ENCODE measurements at places on chromosomes 7 and 10. TPM values are rescaled to one million over a fixed set of nuclear protein-coding genes. Genes with fewer than 3 reads are reported as not detected.
A peak's percentile ranks its signal among the peaks of the same experiment; 100 is the strongest.

- peak overlapping the region; percentile 24 for H3K27ac ChIP-seq
- no peaks in the 10 kb centered on the region for H3K36me3 ChIP-seq
- DNase-seq: no peak
Measured at GRCh38 chr10:110356628-110357245, 52.0 kb upstream of the SMNDC1 start.

- H3K4me1 ChIP-seq: no peaks in the 10 kb centered on the region
- H3K36me3 ChIP-seq: no peaks in the 10 kb centered on the region
- no peaks in the 10 kb centered on the region for H3K27me3 ChIP-seq
- no peak overlapping the region for H3K27ac ChIP-seq
- no peak overlapping the region for H3K4me3 ChIP-seq
Measured at GRCh38 chr7:158730383-158731346, 26.1 kb upstream of the NCAPG2 start.

CEP55 gene
- total RNA-seq: 3.2 TPM

GRCh38 chr10:122143238-122143841 lies 127.8 kb upstream of the BTBD16 start:
- DNase-seq: no peak
- H3K4me3 ChIP-seq: no peak overlapping the region
- H3K4me1 ChIP-seq: peaks cover 69% of the 10 kb centered on the region
- H3K27ac ChIP-seq: no peak overlapping the region
- no peaks in the 10 kb centered on the region for H3K36me3 ChIP-seq

CDC123 gene
- 30.4 TPM for total RNA-seq

ITGB8 gene
- 62.6 TPM for total RNA-seq

DNA sequence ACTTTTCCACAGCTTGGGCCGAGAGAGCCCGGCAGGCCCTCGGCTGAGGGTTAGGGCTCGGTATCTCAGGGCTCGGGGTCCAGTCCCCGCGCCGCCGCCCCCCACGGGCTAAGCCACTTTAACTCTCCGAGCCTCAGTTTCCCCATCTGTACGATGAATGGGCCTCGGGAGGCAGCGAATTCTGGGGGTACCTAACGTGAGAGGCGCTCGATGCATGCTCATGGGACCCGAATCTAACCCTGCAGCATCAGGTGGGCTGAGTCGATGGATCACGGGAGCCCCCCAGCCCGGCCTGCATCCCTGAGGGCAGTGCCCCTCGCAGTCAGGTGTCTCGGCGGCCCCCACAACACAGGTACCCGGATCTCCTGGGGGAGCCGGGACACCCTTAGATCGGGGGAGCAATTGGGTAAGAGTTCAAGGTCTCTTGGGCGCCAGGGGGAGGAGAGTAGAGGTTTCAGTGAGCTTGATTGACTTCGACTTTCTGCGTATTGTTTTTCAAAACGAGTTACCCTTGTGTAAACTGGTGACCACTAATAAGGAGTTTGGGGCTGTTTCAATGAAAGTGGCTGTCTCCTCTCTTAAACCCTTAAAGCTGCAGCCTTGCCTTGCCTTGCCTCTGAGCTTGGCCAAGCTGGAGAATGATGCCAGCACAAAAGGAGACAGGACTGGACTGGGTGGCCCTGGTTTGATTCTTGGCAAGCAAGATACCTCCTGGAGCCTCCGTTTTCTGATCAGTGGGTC lies 631 bp downstream of the POR start:
- no peaks in the 10 kb centered on the region for H3K27me3 ChIP-seq
- DNase-seq: no peak
- peaks cover 45% of the 10 kb centered on the region for H3K4me1 ChIP-seq
- H3K4me3 ChIP-seq: peak overlapping the region; percentile 94
- peak overlapping the region; percentile 85 for H3K27ac ChIP-seq
- H3K36me3 ChIP-seq: no peaks in the 10 kb centered on the region

TAF5 gene
- 4.4 TPM for total RNA-seq

GRCh38 chr10:119296703-119297102 lies 89.3 kb downstream of the GRK5 start:
- no peaks in the 10 kb centered on the region for H3K36me3 ChIP-seq
- H3K27me3 ChIP-seq: no peaks in the 10 kb centered on the region
- no peak for DNase-seq
- peaks cover 2% of the 10 kb centered on the region for H3K4me1 ChIP-seq
- H3K4me3 ChIP-seq: no peak overlapping the region

RHOBTB1 gene
- 11.0 TPM for total RNA-seq

CREB5 gene
- 23.1 TPM for total RNA-seq

Measured in vagina (tissue), 2 donors.